ENCODE measurements at places on chromosomes 4 and X. TPM values are rescaled to one million over a fixed set of nuclear protein-coding genes. Genes with fewer than 3 reads are reported as not detected.

SNX12 gene
- 49.9 TPM for total RNA-seq

GRCh38 chr4:138952411-138952810, 63.2 kb upstream of the NOCT start:
- no peaks in the 10 kb centered on the region for H3K4me1 ChIP-seq
- DNase-seq: no peak
- no peak overlapping the region for H3K4me3 ChIP-seq
- H3K27ac ChIP-seq: no peak overlapping the region

MAOB gene
- total RNA-seq: 10.3 TPM

- H3K27me3 ChIP-seq: no peaks in the 10 kb centered on the region
- peaks cover 3% of the 10 kb centered on the region for H3K4me1 ChIP-seq
- no peak for DNase-seq
- no peak overlapping the region for H3K27ac ChIP-seq
- no peak overlapping the region for H3K4me3 ChIP-seq
Measured at GRCh38 chrX:135649029-135649428, 64.4 kb upstream of the CT45A1 start.

- H3K4me3 ChIP-seq: no peak overlapping the region
- DNase-seq: no peak
- no peak overlapping the region for H3K27ac ChIP-seq
- H3K27me3 ChIP-seq: no peaks in the 10 kb centered on the region
- no peaks in the 10 kb centered on the region for H3K36me3 ChIP-seq
Measured at GRCh38 chr4:151715881-151716280, 44.9 kb downstream of the GATB start.

ZCCHC18 gene
- 0.69 TPM for total RNA-seq

GRCh38 chr4:169652535-169652934, 32.2 kb downstream of the CLCN3 start:
- H3K36me3 ChIP-seq: peaks cover 22% of the 10 kb centered on the region
- no peak overlapping the region for H3K4me3 ChIP-seq
- H3K27ac ChIP-seq: no peak overlapping the region
- H3K4me1 ChIP-seq: peaks cover 11% of the 10 kb centered on the region
- no peaks in the 10 kb centered on the region for H3K27me3 ChIP-seq

DNA sequence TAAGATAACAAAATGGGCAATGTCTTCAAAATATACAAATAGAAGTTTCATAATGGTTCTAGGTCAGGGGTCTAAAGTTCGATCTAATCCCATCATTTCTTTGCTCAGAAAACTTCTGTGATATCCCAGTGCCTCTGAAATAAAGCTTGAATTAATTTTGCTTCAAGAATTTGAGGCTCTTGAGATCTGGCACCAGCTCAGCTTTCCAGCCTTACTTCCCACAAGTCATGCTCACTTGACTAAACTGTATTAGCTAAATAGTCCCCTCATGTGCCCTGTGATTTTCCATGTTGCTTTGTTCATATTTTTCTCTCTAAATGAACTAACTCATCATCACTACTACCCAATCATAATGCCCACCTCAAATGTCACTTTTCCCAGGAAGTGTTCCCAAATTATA, 50.8 kb upstream of the MBNL3 start:
- DNase-seq: no peak
- H3K27me3 ChIP-seq: no peaks in the 10 kb centered on the region
- no peaks in the 10 kb centered on the region for H3K4me1 ChIP-seq
- H3K4me3 ChIP-seq: no peak overlapping the region
- H3K36me3 ChIP-seq: no peaks in the 10 kb centered on the region
- H3K27ac ChIP-seq: no peak overlapping the region

TRAM1L1 gene
- total RNA-seq: 0.09 TPM

- H3K27ac ChIP-seq: no peak overlapping the region
- H3K4me3 ChIP-seq: no peak overlapping the region
- DNase-seq: no peak
- H3K36me3 ChIP-seq: no peaks in the 10 kb centered on the region
- peaks cover 8% of the 10 kb centered on the region for H3K4me1 ChIP-seq
Measured at GRCh38 chr4:113921089-113921794, 58.2 kb downstream of the ARSJ start.

GRCh38 chr4:145920205-145920604, 18.4 kb downstream of the ZNF827 start:
- H3K27ac ChIP-seq: no peak overlapping the region
- H3K36me3 ChIP-seq: peaks cover 38% of the 10 kb centered on the region
- H3K4me3 ChIP-seq: no peak overlapping the region
- DNase-seq: no peak

- H3K4me1 ChIP-seq: no peaks in the 10 kb centered on the region
- H3K27me3 ChIP-seq: no peaks in the 10 kb centered on the region
- no peak overlapping the region for H3K27ac ChIP-seq
- H3K36me3 ChIP-seq: no peaks in the 10 kb centered on the region
- H3K4me3 ChIP-seq: no peak overlapping the region
- DNase-seq: no peak
Measured at GRCh38 chr4:141435446-141436225, 200.7 kb upstream of the IL15 start.

DNA sequence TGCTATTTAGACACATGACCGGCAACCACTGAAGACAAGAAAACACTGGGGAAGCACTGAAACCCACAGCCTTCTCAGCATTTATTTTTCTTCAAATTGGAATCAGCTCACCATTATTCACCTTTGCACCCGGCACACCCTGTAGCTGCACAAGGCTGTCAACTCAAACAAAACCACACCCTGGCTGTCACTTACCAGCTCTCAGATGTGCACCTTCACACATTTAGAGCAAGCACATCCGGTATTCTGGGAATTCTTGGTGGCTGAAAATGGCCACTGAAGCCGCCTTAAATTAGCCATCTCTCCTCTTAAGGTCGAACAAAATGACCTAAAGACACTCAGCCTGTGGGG, 5.9 kb downstream of the ZFYVE28 start:
- peak overlapping the region; percentile 96 for H3K27ac ChIP-seq
- peaks cover 9% of the 10 kb centered on the region for H3K27me3 ChIP-seq
- DNase-seq: peak; percentile 71

DNA sequence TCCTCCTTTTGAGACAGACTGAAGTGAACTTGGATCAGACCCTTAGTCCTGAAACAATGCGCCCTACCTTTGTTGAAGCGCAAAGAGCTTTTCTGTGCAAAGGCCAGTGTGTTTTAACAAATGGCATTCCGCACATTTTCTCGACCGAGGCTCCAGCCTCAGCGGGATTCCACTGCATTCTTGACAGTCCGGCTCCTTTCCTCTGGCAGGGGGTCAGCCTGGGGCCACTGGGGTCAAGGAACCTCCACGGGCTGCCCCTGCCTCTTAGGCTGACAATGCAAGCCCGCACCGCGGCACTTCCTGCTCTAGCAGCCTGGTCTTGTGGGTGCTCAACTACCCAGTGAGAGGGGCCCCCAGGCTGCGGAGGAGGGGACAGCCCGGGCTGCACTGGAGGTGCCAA, 47.2 kb upstream of the TFDP3 start:
- H3K4me3 ChIP-seq: no peak overlapping the region
- H3K36me3 ChIP-seq: no peaks in the 10 kb centered on the region
- no peaks in the 10 kb centered on the region for H3K4me1 ChIP-seq
- no peak overlapping the region for H3K27ac ChIP-seq
- H3K27me3 ChIP-seq: no peaks in the 10 kb centered on the region
- no peak for DNase-seq

DNA sequence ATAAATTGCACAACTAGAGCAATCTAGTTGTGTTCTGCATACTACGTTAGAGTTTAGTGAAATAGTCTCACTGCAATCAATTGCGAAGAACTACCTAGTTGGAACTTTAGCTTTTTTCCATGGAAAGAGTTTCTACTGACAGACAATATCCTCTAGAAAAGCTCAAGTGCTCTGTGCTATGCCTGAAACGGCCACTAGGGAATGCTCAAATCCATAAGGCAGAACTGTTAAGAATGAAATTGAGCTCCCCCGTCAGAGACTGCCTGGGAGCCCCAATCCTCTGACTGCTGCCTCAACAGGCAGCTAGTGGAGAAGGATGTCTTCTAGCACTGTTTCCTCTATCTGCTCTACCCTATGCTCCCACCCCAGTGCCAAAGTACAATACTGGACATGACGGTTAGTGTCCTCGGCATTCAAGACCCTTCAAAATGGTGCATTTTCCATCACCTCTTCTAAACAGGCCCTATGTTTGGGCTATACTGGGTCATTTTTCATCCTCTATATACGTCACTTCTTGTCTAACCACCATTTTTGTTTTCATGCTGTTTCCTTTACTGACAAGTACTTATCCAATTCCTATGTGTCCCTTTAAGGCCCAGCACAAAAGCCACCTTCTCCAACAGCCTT, 35.3 kb downstream of the FRMD7 start:
- H3K4me1 ChIP-seq: peaks cover 11% of the 10 kb centered on the region
- H3K27me3 ChIP-seq: no peaks in the 10 kb centered on the region
- H3K4me3 ChIP-seq: no peak overlapping the region
- DNase-seq: peak; percentile 14
- H3K36me3 ChIP-seq: no peaks in the 10 kb centered on the region

TLR1 gene
- 0.67 TPM for total RNA-seq

GRCh38 chr4:76611616-76612207, 176.7 kb downstream of the SHROOM3 start:
- no peaks in the 10 kb centered on the region for H3K4me1 ChIP-seq
- no peak for DNase-seq
- no peak overlapping the region for H3K4me3 ChIP-seq

- H3K36me3 ChIP-seq: no peaks in the 10 kb centered on the region
- H3K4me3 ChIP-seq: peak overlapping the region; percentile 77
- peaks cover 14% of the 10 kb centered on the region for H3K4me1 ChIP-seq
- H3K27me3 ChIP-seq: peaks cover 54% of the 10 kb centered on the region
Measured at GRCh38 chr4:125315576-125316400, 1.0 kb downstream of the FAT4 start.

- H3K4me1 ChIP-seq: no peaks in the 10 kb centered on the region
- no peak overlapping the region for H3K4me3 ChIP-seq
- H3K36me3 ChIP-seq: no peaks in the 10 kb centered on the region
- no peaks in the 10 kb centered on the region for H3K27me3 ChIP-seq
- DNase-seq: no peak
- no peak overlapping the region for H3K27ac ChIP-seq
Measured at GRCh38 chr4:131509521-131509920, 1639.6 kb upstream of the PCDH10 start.

DNA sequence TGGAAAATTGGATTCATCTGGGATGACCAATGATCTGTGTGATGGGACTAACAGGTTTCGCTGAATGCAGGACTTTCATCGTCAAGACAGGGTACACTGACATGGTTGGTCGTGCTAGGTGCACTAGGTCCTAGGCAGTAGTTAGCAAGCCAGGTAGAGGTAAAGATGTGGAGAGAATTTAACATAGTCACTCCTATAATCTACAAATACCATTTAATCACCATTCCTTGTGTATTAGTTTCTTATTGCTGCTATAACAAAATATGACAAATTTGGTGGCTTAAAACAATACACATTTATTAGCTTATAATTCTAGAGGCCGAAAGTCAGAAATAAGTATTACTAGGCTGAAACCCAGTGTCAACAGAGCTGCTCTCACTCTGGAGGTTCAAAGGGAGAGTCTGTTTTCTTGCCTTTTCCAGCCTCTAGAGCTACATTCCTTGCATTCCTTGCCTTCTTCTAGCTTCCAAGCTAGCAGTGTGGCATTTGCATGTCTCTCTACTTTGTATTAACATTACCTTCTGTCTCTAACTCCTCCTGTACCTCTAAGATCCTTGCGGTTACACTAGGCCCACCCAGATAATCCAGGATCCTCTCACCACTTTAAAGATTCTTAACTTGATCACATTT, 98.7 kb upstream of the GRIA3 start:
- no peaks in the 10 kb centered on the region for H3K36me3 ChIP-seq
- no peak overlapping the region for H3K4me3 ChIP-seq
- DNase-seq: no peak
- H3K4me1 ChIP-seq: no peaks in the 10 kb centered on the region
- H3K27me3 ChIP-seq: no peaks in the 10 kb centered on the region

DNA sequence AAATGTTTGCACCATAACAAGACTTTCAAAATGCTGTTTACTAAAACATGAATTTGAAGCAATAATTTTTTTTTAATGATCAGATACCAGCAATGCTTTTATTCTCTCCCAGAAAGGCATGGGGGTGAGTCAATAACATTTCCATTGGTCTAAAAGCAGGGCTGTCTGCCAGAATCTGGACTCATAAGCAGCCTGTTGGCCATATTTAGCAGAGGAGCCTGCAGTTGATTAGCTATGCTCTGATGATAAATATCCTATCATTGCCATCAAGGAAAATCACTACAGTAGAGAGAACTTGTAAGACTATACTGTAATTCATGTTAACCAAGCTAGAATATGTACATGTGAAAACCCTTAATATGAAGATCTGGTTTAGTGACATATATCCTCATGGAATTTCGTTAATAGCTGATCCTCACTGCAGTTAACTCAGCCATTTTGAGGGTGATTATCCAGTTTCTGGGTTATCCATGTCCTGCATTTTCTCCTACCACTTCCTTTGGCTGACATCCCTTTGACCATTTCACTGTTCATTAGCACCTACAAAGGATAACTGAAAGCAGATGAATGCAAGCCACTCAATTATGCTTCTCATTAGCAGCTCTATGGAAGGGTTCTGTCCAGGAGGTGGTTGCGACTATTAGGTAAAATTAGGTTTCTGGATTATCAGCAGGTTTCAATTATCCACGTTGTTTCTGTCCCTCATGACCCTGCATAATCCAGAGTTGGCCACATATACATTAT, 72.9 kb upstream of the DIAPH2 start:
- no peaks in the 10 kb centered on the region for H3K36me3 ChIP-seq
- no peak for DNase-seq
- H3K4me3 ChIP-seq: no peak overlapping the region
- H3K27ac ChIP-seq: no peak overlapping the region
- no peaks in the 10 kb centered on the region for H3K27me3 ChIP-seq

PRDM5 gene
- not detected for total RNA-seq

STK32B gene
- not detected for total RNA-seq

DNA sequence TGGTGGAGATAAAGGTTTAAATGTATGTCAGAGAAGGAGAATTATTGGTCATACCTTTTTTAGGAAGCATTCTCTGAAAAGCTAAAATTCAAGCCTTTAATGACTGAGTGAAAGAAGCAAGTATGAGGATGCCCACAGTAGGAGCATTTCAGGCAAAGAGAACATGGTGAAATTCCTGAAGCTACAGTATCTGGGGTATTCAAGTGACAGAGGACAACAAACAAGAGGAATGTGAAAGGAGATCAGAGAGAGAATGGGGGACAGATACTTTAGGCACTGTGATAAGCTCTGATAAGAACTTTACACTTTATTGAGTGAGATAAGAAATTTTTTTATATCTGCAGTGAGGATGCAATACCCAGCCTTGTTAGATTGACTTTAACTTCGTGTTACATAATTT, 621.3 kb upstream of the AGA start:
- no peak overlapping the region for H3K4me3 ChIP-seq
- no peak overlapping the region for H3K27ac ChIP-seq

GRCh38 chr4:168887809-168888208, 122.2 kb downstream of the CBR4 start:
- DNase-seq: no peak
- H3K4me1 ChIP-seq: peaks cover 3% of the 10 kb centered on the region
- no peaks in the 10 kb centered on the region for H3K27me3 ChIP-seq
- no peak overlapping the region for H3K27ac ChIP-seq
- H3K4me3 ChIP-seq: no peak overlapping the region

DNA sequence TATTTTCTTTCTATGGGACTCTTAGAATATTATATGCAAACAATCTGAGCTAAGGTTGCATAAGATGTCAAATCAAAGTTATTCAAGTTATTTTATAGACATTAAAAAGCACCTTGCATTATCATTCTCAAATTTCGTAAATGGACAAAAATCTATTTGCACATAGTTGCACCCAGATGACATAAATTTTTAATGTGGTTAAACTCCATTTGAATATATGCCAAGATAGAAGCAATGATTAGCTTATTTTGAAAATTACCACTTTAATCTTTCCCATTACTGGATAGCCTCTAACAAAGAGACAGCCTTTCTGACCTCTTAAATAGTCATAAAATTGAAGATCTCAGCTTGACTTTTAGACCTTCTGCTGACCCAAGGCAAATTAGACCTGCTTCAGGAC, 386.8 kb downstream of the RAPGEF2 start:
- H3K4me1 ChIP-seq: no peaks in the 10 kb centered on the region
- peaks cover 3% of the 10 kb centered on the region for H3K27me3 ChIP-seq
- H3K4me3 ChIP-seq: no peak overlapping the region
- no peak overlapping the region for H3K27ac ChIP-seq

FLNA gene
- 1,005 TPM for total RNA-seq

Measured in activated T-helper 2 cell treated with anti-CD3 and anti-CD28 coated beads, Interferon-gamma antibody, Interleukin-2, Interleukin-4, amounts not matched to agents 10 μg/mL and 5 μg/mL and 100 μg/mL, durations not matched to agents 14 hours and 24 hours and 36 hours (primary cell).